Stimulated activated CD4-positive, alpha-beta T cell treated with anti-CD3 and anti-CD28 coated beads, Interleukin-4, amount 100 ng/mL, for 48 hours (primary cell): ENCODE measurements at places on chromosomes 13 and 19.

- no peak for DNase-seq
These were observed 147.7 kb downstream of the GGACT start for GRCh38 chr13:100440751-100441425.

DNA sequence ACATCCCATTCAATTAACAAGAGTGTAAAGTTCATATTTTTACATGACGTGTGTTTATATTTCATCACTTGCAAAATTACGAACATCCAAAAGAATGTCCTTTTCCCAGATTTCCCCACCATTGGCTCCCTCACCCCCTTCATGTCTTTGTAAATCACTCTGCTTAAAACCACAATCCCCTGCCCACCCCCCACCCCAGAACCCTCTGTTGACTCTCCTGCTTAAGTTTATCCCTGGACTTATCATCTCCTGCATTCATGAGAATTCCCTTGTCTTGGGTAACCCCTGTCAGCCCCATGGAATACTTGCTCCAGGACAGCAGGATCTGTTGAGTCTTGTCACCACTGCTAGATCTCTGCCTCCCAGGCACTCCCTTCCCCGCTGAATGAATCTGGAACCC lies 109.9 kb downstream of the COL4A1 start:
- DNase-seq = no peak

GRCh38 chr13:113976711-113977684 lies 3.1 kb upstream of the C13orf46 start:
- DNase-seq = no peak

GRCh38 chr19:750640-751423 lies at the start of gene MISP:
MISP (plus strand) TSS chr19:751112; CDS start chr19:756947, 5,835 bp downstream.
- DNase-seq = no peak

- no peak for DNase-seq
These were observed 432.7 kb downstream of the FOXO1 start for GRCh38 chr13:40233731-40234195.

GRCh38 chr13:77985866-77986636 lies 67.4 kb upstream of the EDNRB start:
- DNase-seq = no peak

DNA sequence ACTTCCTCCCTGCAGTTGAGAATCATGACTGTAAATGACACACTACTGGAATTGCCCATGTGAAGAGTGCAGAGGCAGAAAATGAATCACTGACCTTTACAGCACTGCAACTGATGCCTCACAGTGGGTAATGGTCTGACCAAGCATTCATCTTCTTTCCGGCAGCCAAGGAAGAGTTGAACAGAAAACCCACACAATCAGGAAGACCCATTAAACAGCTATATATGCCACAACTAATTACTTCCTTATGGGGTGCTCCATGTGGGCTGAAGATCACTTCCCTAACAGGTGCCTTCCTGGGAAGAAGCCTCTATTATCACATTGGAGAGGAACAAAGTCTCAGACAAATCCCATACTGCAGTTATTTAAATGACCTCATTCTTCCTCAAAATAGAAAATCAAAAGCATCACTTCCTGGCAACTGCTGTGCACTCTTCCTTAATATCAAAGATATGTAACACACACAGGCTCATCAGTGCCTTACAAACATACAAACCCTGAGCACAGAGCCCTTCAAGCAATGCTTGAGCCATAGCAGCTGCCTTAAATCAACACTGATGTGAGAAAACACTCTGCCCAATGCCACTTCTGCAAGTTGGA lies 45.8 kb downstream of the RUBCNL start:
- no peak for DNase-seq

DNA sequence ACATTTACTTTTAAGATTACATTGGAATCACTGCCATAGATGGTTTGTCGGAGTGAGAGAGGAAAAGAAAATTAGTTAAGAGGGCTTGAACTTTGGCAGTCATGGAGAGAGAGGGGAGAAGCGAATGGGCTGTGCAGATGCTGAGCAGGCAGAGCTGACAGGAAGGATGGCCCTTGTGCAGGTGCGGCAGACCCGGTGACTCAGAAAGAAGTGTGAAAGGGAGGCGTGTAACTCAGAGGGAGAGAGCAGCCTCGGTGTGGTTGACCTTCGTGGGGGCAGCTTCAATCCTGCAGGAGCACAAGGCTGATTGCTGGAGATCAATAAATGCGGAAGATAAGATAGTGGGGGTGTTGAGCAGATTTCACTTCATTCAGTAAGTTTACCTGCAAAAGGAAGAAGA lies 76.9 kb downstream of the TNFSF13B start:
- DNase-seq = peak; percentile 2

DNA sequence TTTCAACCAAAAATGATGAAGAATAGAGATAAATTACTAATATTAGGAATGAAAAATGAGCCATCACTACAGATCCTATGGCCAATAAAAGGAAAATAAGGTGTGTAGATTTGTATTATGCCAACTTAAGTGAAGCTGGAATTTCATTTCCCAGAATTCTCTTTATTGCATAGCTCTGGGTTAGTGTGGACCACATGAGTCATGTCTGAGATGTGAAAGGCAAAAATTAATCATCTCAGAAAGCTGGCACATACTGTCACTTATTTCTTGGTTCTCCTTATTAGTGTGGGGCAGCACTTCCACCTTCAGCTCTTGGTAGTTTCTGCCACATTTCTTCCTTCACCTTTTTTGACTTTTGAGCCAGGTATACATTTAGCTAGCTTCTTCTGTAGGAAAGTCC lies 82.6 kb downstream of the KATNAL1 start:
- DNase-seq = no peak

DNA sequence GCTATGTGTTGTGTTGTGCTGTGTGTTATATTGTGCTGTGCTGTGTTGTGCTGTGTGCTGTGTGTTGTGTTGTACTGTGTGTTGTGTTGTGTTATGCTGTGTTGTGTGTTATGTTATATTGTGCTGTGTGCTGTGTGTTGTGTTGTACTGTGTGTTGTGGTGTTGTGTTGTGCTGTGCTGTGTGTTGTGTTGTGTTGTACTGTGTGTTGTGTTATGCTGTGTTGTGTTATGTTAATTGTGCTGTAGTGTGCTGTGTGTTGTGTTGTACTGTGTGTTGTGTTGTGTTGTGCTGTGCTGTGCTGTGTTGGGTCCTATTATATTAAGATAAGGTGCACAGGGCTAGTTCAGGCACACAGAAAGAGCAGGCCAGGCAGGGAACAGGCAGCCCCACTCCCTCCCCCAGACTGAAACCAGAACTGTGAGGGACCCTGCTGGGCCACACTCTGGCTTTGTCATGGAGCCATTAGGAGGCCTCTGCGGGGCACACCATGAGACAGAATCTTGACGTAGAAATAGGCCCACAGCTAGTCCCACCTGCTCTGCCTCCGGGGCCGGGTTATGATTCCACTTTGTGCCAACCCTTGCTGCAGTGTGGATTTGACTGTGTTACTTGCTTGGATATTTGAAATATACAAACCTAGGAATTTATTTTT lies 12.1 kb downstream of the SOX1 start:
- no peak for DNase-seq

GRCh38 chr13:51033421-51034185 lies 77.5 kb downstream of the C13orf42 start:
- DNase-seq = no peak

GRCh38 chr13:108086678-108087077 lies 128.7 kb downstream of the LIG4 start:
- DNase-seq = no peak

DNA sequence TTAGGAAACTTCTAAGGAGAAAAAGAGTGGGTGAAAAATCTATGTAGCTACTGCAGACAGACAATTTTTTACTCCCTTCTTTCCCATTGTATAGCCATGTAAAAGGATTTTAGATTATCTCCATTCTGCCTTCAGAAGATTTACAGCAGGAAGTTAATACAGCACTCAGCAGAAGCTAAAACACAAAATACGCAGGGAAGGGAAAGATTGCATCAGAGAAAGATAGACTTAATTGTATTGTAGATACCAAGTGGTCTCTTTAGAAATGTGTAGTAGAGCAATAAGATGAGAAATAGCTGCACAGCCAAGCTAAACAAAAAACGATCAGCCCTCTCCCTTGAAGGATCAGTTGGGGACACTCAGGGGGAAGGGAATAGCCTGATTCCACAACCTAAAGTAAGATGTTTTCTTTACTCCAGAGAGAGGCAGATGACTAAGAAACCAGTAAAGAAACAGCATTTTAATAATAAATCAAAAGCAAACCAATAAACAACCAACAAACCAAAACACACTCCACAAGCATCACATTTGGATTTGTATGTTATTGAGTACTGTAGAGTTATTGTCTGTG lies 236.7 kb upstream of the SLITRK1 start:
- no peak for DNase-seq
